ENCODE measurements at places on chromosomes 12 and 14.
A peak's percentile ranks its signal among the peaks of the same experiment; 100 is the strongest.

DNA sequence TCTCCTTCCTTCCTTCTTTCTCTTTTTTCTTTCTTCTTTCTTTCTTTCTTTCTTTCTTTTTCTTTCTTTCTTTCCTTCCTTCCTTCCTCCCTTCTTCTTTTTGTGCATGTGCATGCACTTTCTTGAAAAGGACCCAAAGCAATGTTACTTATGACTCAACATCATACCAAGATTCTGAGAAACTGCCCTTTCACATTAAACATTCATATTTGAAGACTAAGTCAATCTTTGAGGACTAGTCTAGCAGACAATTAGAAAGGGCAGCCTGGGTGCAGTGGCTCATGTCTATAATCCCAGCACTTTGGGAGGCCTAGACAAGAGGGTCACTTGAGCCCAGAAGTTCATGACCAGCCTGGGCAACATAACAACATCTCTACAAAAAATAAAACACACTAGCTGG is 212.8 kb upstream of the KITLG start:
- no peak for DNase-seq
- no peak overlapping the region for H3K4me3 ChIP-seq
- H3K27me3 ChIP-seq, result no peaks in the 10 kb centered on the region
- H3K36me3 ChIP-seq, result no peaks in the 10 kb centered on the region

GRCh38 chr12:132181570-132182200 is 37.4 kb downstream of the NOC4L start:
- H3K4me3 ChIP-seq, result no peak overlapping the region
- H3K4me1 ChIP-seq, result no peaks in the 10 kb centered on the region
- no peak for DNase-seq
- peaks cover 3% of the 10 kb centered on the region for H3K27me3 ChIP-seq
- H3K27ac ChIP-seq, result no peak overlapping the region
- H3K36me3 ChIP-seq, result no peaks in the 10 kb centered on the region

GRCh38 chr14:98070536-98070935 is 1201.5 kb downstream of the BCL11B start:
- no peaks in the 10 kb centered on the region for H3K36me3 ChIP-seq
- H3K27ac ChIP-seq, result peak overlapping the region; percentile 58
- no peak for DNase-seq
- H3K4me1 ChIP-seq, result peaks cover 17% of the 10 kb centered on the region
- no peaks in the 10 kb centered on the region for H3K27me3 ChIP-seq

DNA sequence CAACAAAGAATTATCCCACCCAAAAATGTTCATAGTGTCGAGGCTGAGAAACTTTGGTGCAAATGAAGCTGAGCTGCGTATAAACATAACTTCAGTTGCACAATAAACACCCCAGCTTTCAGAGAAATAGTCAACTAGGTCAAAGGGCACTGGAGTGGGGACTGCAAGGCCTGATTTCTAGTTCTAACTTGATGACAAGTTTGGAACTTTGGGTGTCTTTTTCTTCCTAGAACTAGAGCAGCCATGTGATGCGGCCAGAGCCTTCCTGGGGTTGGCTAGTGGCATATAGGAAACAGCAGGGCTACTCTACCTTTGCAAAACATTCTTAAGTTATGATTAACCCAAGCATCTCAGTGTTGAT is 298.4 kb upstream of the AMIGO2 start:
- no peak overlapping the region for H3K27ac ChIP-seq
- H3K4me1 ChIP-seq, result no peaks in the 10 kb centered on the region
- DNase-seq, result no peak

DNA sequence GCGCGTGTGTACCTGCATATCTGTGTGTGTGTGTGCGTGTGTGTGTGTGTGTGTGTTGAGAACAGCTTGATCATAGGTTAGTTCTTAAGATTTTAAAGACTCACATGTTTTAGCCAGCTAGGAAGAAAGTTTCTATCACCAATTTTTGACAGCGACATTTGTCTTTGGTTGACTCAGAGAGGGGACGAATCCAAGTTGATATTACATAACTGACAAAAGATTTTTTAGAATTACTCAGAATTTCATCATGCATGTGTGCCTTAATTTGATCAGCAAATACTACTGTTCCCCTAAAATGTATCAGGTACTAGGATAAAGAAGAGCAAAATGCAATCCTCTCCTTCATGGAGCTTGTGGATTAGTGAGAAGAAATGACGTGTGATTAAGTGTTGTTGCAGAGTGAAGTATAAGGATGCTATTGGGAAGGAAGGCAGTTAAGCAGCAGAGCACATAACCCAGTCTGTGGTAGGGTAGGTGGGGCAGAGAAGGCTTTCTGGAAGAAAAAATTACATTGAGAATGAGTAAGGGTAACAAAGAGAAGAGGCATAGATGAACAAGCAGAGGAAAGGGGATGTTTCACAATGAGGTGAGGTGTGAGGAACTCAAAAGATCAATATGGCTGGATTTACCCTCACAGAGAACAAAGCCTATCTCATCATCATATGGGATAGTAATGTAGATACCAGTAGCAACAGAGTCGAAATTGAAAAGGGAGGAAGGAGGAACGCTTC is 77.5 kb downstream of the ELK3 start:
- no peaks in the 10 kb centered on the region for H3K27me3 ChIP-seq
- no peak for DNase-seq
- no peaks in the 10 kb centered on the region for H3K4me1 ChIP-seq
- H3K4me3 ChIP-seq, result no peak overlapping the region
- H3K36me3 ChIP-seq, result peaks cover 2% of the 10 kb centered on the region

DNA sequence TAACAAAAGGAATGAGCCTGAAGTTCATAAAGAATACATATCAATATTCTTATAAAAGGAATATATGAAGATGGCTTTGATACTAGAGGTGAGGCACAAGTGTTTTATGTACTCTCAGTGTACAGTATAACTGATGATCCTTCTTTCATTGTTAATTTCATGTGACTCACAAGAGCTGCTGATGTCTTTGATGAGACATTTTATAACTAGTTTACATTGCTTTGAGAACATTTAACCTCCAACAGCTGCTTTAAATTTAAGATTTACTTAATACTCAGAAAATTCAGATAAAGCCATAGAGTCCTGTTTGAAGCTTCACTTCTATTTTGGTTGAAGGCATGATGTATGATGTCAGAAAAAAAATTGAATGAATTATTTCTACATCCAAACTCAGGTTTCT is 59.8 kb downstream of the WASHC4 start:
- H3K27me3 ChIP-seq, result no peaks in the 10 kb centered on the region
- no peaks in the 10 kb centered on the region for H3K4me1 ChIP-seq
- no peak for DNase-seq
- peaks cover 29% of the 10 kb centered on the region for H3K36me3 ChIP-seq

DNA sequence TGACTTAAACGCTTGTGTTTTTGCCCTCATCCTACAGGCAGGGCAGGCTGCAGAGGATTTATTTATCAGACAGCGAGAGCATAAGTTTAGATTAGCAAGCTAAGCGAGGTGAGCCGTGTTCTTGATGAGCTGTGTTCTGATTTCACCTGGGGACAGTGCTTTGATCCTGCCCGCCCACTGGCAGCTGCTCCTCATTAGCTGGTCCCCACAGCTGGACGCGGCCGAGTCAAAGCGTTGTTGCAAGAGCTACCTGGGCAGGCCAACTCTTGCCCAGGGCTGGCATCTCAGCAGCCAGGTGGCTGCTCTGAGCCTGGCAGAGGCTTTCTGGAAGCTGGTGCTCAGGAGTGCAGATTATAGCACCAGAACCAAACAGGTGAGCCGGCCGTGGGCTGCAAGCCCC is 46.8 kb upstream of the BEGAIN start:
- no peaks in the 10 kb centered on the region for H3K27me3 ChIP-seq
- H3K36me3 ChIP-seq, result no peaks in the 10 kb centered on the region
- no peak overlapping the region for H3K4me3 ChIP-seq
- H3K4me1 ChIP-seq, result no peaks in the 10 kb centered on the region
- no peak for DNase-seq
- H3K27ac ChIP-seq, result no peak overlapping the region

GRCh38 chr12:88729196-88729595 is 148.9 kb upstream of the KITLG start:
- no peaks in the 10 kb centered on the region for H3K27me3 ChIP-seq
- no peaks in the 10 kb centered on the region for H3K36me3 ChIP-seq
- no peaks in the 10 kb centered on the region for H3K4me1 ChIP-seq

GRCh38 chr14:76514213-76514998 is 138.5 kb downstream of the ESRRB start:
- H3K4me3 ChIP-seq, result no peak overlapping the region
- H3K4me1 ChIP-seq, result no peaks in the 10 kb centered on the region
- no peak overlapping the region for H3K27ac ChIP-seq
- no peak for DNase-seq
- no peaks in the 10 kb centered on the region for H3K36me3 ChIP-seq
- H3K27me3 ChIP-seq, result no peaks in the 10 kb centered on the region

GRCh38 chr12:95661360-95661759 is 110.1 kb upstream of the USP44 start:
- no peak overlapping the region for H3K27ac ChIP-seq
- no peak overlapping the region for H3K4me3 ChIP-seq
- no peak for DNase-seq
- no peaks in the 10 kb centered on the region for H3K27me3 ChIP-seq
- peaks cover 16% of the 10 kb centered on the region for H3K36me3 ChIP-seq
- no peaks in the 10 kb centered on the region for H3K4me1 ChIP-seq

- H3K27me3 ChIP-seq, result no peaks in the 10 kb centered on the region
- no peak for DNase-seq
- H3K27ac ChIP-seq, result no peak overlapping the region
- H3K4me1 ChIP-seq, result no peaks in the 10 kb centered on the region
- H3K36me3 ChIP-seq, result no peaks in the 10 kb centered on the region
- H3K4me3 ChIP-seq, result no peak overlapping the region
Measured at GRCh38 chr14:99296517-99296916, 24.5 kb upstream of the BCL11B start.

- no peaks in the 10 kb centered on the region for H3K27me3 ChIP-seq
- peaks cover 3% of the 10 kb centered on the region for H3K4me1 ChIP-seq
- H3K4me3 ChIP-seq, result no peak overlapping the region
- H3K36me3 ChIP-seq, result no peaks in the 10 kb centered on the region
Measured at GRCh38 chr14:103013028-103013427, 44.3 kb downstream of the CDC42BPB start.

GRCh38 chr12:129401572-129401971 is 502.3 kb downstream of the TMEM132D start:
- H3K27me3 ChIP-seq, result no peaks in the 10 kb centered on the region
- H3K36me3 ChIP-seq, result no peaks in the 10 kb centered on the region
- DNase-seq, result no peak
- H3K4me1 ChIP-seq, result no peaks in the 10 kb centered on the region

DNA sequence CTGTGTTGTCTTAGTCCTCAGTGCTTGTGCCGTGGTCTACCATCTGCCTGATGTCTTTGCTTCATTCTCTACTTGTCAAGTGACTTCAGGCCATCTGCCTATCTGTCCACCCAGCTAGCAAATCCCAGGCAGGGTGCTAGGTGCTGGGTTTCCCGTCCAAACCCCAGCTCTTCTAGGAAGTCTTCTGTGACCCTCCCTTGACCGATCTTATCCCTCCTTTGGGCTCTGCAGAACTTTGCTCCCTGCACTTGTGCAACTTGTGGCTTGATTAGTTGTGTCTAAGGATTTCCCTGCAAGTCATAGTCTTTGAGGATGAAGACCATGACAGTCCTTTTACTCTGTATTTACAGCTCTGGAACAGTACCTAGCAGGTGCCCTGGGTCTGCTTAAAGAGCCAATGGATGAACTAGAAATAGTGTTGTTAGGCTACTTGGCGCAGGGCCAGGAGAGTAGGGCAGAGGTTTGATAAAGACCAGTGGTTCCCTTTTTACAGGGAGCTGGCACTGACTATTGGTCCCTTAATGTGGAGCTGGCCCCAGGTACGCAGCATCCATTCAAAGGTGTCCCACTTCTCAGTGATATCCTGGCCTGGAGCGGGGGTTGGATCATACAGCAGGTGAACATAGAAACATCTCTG is 60.1 kb downstream of the ADCK1 start:
- H3K36me3 ChIP-seq, result no peaks in the 10 kb centered on the region
- no peak overlapping the region for H3K4me3 ChIP-seq

DNA sequence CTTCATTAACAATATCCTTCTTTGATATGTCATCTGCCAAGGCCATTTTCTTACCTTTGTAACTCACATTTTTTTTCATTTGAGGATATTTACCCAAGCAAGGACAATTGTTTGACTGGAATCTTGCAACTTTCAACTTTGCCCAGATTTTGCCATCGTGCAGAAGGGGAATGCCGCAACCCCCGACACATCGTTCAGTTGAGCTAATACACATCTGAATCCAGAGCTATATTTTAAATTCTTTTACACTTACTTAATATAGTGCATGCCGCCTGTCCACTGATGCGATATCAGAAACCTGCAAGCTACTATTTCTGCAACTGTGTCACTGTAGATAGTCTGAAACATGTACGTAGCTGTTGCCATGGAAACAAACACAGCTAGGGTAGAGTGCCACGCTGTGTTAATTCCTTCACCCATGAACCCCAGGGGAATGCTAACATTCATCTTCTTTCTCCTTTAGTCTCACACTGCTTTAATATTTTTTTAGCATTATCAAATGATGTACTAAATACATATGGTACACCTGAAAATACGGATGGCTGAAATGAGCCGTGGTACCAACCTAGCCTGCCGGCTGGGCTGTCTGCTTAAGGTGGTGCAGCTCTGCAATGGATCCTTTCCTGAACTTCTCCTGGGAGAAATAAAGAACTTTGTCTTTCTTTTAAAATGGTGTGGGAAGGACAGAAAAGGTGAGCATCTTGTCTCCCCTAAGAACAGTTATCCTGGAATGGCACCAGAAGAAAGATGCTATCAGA is 77.0 kb upstream of the FOXN3 start:
- no peaks in the 10 kb centered on the region for H3K36me3 ChIP-seq
- no peaks in the 10 kb centered on the region for H3K4me1 ChIP-seq
- peak; percentile 72 for DNase-seq

- H3K27ac ChIP-seq, result no peak overlapping the region
- H3K4me3 ChIP-seq, result no peak overlapping the region
- peaks cover 5% of the 10 kb centered on the region for H3K4me1 ChIP-seq
- H3K36me3 ChIP-seq, result no peaks in the 10 kb centered on the region
- no peaks in the 10 kb centered on the region for H3K27me3 ChIP-seq
Measured at GRCh38 chr14:65000898-65001591, 14.3 kb downstream of the FNTB start.

DNA sequence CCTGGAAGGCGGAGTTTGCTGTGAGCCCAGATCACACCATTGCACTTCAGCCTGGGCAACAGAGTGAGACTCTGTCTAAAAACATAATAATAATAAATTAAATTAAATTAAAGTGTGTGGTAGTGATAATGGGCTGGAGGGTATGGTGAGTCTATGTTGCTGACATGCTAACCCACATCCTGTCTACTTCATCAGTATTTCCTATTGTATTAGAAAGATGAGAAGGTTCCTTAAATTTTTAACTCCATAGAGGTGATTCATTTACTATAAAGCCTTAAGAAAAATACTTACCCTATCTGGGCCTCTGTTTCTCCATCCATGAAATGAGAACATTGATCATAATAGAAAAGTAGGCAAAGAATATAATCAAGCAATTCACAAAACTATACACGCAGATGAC is 280.5 kb downstream of the FBXL14 start:
- H3K36me3 ChIP-seq, result no peaks in the 10 kb centered on the region
- no peak overlapping the region for H3K4me3 ChIP-seq
- H3K27me3 ChIP-seq, result no peaks in the 10 kb centered on the region
- no peak overlapping the region for H3K27ac ChIP-seq

- H3K27ac ChIP-seq, result no peak overlapping the region
- H3K36me3 ChIP-seq, result no peaks in the 10 kb centered on the region
- H3K4me1 ChIP-seq, result no peaks in the 10 kb centered on the region
- no peaks in the 10 kb centered on the region for H3K27me3 ChIP-seq
- H3K4me3 ChIP-seq, result no peak overlapping the region
- no peak for DNase-seq
Measured at GRCh38 chr12:128671528-128672042, 152.2 kb downstream of the SLC15A4 start.

Data from kidney (tissue), 22 donors.